NCI-H510A treated with DMSO at 0.1 percent for 48 hours (cell line): ENCODE measurements at places on chromosomes 6 and 20.

DNA sequence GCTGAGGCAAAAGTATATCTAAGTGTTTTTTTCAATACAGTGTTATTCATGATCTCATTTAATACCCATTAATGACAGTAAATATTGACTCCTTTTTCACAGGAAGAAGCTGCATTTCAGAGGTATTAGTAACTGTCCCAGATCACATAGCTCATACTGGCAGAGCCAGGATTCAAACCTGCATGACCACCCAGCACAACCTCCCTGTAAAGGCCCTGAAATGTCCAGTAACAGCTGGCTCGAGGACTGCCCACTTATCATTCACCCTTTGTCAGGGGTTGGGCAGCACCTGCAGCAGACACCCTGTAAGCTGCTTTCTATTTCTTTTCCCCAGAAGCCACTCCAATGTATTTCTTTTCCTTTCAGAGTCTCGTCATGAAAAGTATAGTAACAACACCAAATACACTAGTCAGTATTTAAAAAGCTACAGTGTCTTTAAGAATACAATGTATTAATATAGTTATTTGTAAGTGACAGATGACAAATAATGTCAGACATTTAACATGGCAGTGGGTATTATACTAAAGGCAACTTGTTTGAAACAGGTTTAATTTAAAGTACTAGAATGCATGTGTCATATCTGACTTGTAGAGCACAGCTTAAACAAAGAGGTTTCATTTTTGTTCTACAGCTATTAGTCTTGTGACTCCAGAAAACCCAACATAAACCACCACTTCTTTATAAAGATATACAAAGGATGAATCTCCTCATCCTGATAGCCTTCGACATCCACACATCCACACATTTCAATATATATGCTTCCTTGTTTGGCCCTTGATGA lies 841.6 kb upstream of the GJE1 start:
- DNase-seq = no peak

GRCh38 chr6:107655864-107656263 lies 165.9 kb downstream of the SOBP start:
- no peak for DNase-seq

DNA sequence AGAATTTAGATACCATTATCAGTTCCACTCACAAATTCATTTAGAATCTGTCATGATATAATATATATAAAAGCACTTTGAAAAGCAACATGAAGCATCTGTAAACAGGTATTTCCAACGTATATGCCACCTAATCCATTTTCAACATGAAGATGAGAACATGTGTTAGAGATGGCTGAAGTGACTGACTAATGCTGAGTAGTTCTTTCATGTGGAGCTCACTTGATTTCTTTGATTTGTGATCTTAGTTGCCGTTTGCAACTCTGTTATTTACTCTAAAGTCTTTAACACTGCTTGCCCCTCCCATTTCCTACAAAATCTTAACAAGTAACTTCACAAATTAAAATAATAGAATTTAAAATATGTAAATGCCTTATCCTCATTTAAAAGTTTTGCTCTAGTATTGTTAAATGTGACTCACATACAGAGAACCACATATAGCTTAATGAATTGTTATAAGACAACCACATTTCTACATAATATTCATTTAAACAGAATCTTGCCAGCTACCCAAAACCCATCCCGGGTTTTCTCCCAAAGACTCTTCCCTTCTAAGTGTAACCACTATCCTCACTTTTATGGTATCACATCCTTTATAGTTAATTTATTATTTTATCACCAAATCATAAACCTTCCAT lies 78.3 kb downstream of the ME1 start:
- no peak for DNase-seq

DNA sequence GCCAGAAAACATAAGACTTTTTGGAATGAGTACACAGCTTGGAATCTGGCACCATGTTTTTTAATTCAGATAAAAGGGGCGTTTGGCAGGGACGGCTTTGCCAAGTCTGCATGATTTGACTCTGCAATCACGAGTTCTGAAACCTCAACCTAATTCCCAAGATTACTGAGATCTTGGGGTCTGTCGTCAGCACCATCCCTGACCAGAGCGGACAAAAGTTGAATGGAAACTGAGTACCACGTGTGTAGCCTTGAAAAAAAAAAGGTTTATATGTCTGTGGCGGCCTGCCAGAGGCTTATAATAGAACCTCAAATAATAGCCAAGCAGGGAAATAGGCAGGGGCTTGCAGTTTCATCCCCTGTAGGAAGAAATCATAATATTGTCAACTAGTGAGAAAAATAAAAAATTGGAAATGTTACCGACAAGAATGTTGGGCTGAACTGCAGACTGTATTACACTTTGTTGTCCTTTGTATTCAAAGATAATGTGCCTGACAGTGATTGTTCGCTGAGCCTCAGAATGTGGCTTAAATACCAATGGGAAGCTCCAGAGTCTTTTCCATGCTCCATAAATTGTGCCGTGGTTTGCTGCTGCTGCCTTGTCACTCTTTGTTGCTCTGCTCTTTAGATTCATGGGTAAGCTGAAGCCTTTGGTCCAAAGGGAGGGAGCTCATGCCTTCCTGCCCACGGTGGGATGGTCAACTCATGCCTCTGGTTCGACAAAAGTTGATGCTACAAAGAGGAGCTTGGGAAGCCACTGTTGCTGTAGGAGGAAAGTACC lies 118.8 kb upstream of the ARID1B start:
- no peak for DNase-seq

DNA sequence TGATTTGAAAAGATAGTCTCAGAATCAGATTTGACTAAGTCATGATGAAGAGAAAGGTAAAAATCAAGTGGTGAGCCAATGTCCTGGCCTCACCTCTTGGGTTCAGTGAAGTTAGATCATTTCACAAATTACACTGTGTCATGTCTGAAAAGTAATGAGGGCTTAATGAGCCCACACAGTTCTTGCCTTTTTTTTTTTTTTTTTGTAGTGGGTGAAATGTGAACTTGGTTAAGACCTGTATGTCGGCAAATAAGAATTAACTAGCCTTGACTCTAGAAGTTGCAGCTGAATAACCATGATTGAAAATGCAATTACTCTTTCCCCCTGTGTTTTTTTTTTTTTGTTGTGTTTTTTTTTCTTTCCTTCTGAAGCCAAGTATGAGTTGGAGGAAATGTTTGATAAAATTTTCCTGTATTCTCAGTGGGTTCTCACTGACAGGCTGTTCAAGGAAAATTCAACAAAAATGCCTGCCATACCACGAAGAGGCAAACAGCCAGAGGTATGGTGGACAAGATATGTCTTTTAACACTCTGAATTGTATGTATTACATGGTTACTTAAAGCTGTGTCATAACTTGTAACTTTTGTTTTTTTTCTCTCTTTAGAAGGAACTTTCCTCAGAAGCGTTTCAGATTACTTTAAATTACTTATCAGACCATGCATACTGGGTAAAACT lies 135.2 kb upstream of the MLIP start:
- no peak for DNase-seq
